ENCODE measurements at places on chromosomes 3 and 15. TPM values are rescaled to one million over a fixed set of nuclear protein-coding genes. Genes with fewer than 3 reads are reported as not detected.

Gene PLSCR2
- not detected for total RNA-seq

Gene ADGRG7
- total RNA-seq = not detected

Gene CCDC71
- total RNA-seq = 17.9 TPM

Gene HPS3
- total RNA-seq = 22.0 TPM

GRCh38 chr3:8223766-8224165 lies 277.9 kb upstream of the LMCD1 start:
- no peak for DNase-seq

Gene MORC1
- under 0.01 TPM for total RNA-seq

- DNase-seq = no peak
These were observed 392.6 kb upstream of the CBLB start for GRCh38 chr3:106261396-106261795.

Data from frontal cortex (tissue), 4 donors.